NCI-H2171 treated with DMSO at 0.1 percent for 48 hours (cell line): ENCODE measurements at places on chromosomes 13 and 19.

DNA sequence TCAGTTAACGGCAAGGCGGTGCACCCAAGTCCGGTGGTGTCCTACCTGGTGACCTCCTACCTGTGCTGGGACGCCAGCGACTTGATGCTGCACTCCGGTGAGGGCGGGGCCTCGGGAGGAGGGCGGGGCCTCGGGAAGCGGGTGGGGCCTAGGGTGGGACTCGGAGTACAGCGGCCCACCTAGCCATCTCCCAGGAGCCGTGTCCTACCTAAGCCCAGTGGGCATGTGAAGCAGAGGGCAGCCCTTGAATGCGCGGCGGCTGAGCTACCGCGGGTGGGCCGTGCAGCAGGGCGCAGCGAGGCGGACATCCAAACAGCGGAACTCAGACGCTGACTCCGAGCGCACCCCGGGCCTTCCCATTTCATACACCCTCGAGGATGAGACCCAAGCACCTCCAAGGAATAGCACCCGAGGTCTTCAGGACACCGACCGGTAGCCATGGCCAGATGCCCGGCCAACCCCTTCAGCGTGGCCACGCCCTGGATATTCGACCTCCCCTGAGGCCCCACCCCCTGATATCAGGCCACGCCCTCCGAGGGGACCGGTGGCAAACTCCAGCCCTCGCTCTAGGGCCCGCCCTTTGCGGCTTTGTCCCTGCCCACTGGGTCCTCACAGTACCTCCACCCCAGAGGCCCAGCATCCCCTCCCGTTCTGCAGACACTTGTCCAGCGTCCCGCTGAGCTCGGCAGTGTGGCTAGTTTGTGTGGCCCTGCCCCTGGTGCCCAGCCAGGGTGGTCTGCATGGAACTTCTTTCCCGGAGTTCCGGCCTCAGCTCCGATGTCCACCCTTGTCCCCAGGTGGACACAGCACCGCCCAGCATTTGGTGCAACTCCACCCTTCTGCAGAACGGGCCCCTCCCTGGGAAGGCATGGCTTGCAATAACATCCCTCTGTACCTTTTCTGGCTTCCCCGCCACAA is 5.4 kb downstream of the KLK1 start:
- DNase-seq: peak; percentile 35

- no peak for DNase-seq
Measured at GRCh38 chr19:5711025-5711424, 8.9 kb downstream of the LONP1 start.

- peak; percentile 63 for DNase-seq
Measured at GRCh38 chr19:11766597-11767591, at the start of gene ZNF441. TSS of gene ZNF441 (plus strand) at chr19:11767000. CDS start at chr19:11767194, 194 bp downstream.

GRCh38 chr19:45883881-45884681 is 1.9 kb downstream of the IRF2BP1 start:
- DNase-seq: no peak

GRCh38 chr13:99086267-99087097 is 108.6 kb upstream of the DOCK9 start:
- DNase-seq: peak; percentile 44

GRCh38 chr13:21901336-21901735 is 230.5 kb downstream of the FGF9 start:
- no peak for DNase-seq

GRCh38 chr19:10505583-10506229 is 2.5 kb upstream of the KEAP1 start:
- DNase-seq: peak; percentile 34

DNA sequence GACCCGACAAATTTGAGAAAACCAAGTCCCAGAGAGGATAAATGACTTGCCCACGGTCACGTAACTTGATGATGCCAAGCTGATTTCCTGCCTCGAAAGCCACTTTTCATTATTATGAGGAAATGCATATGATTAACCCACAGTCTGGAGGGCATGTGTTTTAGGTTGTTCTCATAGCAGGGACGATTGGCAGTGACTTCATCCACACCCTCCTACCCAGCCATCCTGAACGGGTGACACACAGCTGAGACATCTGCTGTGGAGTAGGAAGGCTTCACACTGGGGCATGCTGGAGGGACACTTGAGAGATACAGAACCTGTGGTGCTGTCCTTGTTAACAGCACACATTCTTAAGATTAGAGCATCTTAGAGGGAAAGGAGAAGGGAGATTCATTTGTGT is 65.4 kb upstream of the WDFY2 start:
- no peak for DNase-seq

DNA sequence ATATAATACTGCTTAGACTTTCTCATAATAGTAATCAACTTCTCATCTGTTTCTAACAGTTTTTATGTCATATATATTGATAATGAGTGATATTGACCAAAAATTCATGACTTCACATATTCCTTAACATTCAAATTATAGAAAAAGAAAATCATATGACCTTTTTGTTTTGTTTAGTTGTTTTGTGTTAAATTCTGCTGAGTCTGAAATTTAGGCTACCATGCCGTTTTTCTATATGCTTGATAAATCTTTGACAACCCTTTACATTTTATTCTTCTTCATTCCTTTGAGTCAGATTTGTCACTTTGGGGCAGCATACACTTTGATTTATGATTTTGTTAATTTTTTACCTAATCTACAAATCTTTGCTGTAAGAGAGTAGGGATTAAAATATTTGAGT is 176.4 kb downstream of the ITGBL1 start:
- DNase-seq: no peak

DNA sequence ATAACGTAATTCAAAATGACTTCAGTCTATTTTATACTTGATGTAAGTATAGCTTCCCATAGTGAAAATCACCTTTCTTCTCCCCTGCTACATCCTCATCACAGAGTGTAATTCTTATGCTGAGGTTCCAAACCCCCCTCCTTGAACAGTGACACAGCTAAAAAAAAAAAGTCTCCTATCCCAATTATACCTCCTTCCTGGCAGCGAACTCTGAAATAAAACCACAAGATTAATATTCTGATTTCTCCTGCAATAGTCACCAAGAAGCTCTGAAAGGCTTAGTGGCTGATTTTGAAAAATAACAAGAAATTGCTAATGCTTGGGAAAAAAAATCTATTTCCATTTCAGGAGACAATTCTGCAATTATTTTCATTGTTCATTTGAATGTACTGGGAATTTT is 36.3 kb downstream of the EFNB2 start:
- no peak for DNase-seq

DNA sequence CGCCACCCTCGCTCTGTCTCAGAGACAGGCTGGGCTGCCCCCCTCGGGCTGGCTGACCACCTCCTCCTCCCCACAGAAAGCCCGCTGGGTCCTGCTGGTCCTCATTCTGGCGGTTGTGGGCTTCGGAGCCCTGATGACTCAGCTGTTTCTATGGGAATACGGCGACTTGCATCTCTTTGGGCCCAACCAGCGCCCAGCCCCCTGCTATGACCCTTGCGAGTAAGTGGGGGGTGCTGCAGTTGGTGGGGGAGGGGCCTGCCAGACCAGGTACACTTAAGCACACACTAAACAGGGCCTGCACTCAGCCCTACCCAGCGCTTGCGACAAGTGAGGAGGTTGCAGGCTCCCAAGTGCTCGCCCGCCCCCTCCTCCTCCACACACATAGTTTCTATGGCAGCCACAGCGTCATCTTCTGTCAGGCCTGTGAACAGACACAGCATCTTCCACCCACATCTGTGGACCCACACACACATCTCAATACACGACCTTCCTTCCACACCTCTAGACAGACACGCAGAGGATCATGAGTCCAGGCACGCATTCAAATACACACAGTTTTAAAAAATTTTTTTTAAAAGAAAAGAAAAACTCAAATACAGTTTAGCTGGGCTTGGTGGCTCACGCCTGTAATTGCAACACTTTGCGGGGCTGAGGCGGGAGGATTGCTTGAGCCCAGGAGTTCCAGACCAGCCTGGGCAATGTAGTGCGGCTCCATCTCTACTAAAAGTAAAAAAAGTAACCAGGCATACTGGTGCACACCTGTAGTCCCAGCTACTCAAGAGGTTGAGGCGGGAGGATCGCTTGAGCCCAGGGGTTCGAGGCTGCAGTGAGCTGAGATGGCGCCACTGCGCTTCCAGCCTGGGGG is 18.4 kb downstream of the PLD3 start:
- no peak for DNase-seq

DNA sequence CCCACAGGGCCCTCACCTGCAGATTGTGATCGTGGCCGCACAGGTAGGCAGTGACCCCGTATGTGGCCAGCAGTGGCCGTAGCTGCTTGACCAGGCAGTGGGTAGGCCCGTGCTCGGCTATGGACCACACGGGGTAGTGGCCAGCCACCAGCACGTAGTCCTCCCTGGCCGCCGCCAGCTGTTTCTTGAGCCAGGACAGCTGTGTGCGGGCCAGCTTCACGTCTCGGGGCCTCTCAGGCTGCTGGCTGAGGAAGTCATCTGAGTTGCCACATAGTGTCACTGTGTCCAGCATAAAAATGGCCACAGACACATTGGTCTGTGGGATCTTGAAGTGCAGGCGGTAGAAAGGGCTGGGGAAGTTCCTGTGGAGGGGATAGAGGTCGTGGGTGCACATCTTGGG is 1.2 kb downstream of the ACP5 start:
- DNase-seq: no peak

GRCh38 chr13:80931766-80932165 is 590.8 kb upstream of the SPRY2 start:
- no peak for DNase-seq

DNA sequence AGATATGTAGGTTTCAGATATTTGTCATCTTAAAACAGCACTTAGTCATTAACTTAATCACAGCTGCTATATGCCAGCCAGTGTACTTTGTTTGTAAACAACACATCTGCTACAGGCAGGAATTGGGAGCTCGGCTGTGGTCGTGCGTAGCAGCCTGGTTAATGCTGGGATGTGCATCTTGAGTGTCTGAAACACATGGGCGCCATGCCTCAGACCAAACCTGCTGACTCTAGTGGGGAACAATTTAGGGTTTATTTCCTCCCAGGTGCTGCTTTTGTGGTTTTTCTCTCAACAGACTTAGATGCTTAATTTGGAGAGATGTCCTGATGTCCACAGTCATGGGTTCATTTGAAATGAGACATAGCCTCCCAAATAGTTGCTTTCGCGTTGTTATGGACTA is 238.5 kb upstream of the TMTC4 start:
- no peak for DNase-seq

DNA sequence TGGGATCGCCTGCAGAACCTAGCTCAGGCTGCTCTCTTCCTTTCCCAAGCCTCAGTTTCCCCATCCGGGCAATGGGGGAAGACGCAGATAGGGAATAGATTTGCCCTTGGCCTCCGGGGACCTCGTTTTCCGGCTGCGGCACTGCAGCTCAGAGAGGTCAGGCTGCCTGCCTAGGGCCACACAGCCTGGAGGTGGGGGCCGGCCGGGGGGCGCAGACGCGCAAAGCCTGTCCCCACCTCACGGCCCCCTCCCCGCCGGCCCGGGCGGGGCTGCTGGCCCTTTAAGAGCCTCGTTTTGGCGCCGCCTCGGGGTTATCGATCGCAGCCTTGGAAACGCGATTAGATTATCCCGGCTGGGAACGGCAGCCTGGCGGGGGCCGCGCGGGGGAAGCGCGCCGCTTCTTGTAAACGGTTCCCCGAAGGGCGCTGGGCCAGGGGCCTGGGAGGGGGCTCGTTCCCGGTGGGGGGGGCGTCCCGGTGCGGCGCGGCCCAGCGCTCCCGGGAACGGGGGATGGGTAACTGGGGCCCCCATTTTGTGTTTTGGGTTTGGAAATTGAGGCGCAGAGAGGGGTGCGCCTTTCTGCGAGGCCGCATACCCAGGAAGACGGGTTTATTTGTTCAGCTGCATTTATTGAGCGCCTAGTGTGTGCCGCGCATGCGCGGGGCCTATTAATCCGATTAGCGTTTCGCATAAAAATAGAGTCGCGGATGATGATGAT is 23.4 kb upstream of the TCF3 start:
- DNase-seq: no peak

DNA sequence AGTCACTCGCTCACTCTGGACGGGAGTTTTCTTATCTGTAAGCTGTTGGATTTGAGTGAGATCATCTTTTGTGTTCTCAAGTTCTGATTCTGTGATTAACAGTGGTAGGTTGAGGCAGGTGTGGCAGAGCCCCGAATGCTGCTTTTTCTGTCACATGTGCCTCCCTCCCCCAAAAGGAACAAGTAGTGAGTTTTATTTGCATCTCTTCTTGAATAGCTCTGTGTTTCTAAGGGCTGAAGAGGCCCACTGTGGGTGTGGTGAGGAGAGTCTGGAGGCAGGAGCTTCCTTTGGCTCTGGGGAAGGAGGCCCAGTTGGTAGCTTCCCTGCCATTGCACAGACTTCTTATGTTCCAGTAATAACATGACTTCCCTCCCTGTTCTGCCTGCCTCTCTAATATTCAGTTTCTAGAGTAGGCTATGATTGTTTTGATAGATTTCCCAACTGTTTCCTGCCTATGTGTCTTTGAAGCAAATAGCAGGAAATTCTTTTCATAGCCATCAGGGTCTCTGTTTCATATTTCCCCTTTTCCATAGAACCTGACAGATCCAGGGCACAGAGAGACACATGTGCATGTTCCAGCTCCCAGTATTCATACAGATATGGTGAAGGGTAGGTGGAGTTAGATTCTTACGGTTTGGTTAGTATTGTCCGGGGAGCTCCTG is 23.9 kb upstream of the CXCL17 start:
- DNase-seq: no peak

DNA sequence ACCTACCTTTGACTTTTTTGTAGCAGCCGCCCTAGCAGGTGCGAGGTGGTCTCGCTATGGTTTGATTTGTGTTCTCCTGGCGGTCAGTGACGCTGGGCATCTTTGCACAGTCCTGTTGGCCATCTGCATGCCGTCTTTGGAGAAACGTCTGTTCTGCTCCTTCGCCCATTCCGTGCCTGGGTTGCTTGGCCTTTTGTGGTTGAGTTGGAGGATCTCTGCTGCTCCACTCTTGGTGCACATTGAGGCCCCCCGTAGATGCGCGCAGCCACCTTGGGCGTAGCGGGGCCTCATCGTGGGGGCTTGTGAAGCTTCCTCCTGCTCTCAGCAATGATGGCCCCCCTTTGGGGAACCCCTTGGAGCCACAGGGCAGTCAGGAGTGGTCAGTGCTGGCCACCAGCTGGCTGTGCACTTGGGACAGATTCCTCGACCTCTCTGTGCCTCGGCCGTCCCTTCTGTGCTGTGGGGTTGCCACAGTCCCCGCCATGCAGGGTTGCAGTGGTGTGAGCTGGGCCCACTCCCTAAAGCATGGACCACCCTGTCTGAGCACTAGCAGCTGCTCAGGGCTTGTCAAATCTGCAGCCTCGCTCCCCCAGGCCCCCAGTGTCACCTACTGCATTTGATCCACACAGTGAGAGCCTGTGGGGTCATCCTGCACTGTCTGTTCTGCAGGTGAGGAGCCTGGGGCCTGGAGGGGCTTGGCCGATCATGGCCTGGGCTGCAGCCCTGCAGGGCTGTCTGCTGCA is 170.8 kb downstream of the KDM4B start:
- DNase-seq: no peak

DNA sequence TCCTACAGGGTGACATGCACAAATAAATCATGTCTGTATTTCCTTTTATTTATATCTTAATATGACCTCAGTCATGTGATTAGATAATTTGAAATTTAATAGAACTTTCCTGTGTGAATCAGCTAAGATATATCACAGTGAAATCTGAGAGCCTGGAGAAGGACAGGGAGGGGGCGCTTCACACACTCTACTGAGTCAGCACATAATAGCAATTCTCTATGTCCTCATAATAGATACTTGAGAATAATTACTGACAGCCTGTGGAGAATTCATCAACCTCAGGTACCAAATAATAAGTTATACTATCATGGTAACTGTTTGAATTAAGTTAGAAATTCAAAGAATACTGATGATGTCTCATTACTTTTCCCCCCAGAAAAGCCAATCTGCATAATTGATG is 98.0 kb upstream of the SLC10A2 start:
- peak; percentile 8 for DNase-seq

- no peak for DNase-seq
Measured at GRCh38 chr13:31930901-31931522, 100.6 kb upstream of the FRY start.
